Stimulated activated CD4-positive, alpha-beta T cell treated with anti-CD3 and anti-CD28 coated beads, Interleukin-15, amount 100 ng/mL, for 1 hour (primary cell): ENCODE measurements at places on chromosomes 2 and 18.

GRCh38 chr2:223459328-223459939, 142.7 kb downstream of the SCG2 start:
- no peak for DNase-seq

DNA sequence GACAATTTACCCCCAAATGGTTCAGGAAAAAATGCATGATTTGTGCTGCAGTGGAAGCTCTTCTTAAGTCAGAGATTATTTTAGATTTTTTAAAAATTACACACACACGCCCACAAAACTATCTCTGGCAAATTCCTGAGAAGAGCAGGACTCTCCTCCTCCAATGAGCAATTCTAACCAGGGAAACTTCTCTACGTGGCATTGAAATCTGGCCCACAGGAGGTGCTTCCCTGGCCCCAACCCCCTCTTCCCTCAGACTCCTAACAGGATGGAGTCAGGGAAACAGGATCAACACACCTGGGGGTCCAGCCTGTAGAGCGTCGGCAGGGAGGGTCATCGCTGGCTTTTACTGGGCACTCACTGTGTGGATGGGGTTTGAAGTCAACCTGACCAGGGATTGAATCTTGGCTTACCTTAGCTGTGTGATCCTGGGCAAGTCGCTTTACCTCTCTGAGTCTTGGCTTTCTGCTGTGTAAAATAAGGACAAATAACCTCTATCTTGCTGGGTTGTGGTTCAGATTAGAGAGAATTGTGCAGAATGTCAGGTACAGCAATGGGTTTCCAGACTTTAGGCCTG, 65.4 kb upstream of the ASAP2 start:
- DNase-seq, result no peak

- no peak for DNase-seq
These were observed 136.5 kb downstream of the DSEL start for GRCh38 chr18:67379981-67380380.

DNA sequence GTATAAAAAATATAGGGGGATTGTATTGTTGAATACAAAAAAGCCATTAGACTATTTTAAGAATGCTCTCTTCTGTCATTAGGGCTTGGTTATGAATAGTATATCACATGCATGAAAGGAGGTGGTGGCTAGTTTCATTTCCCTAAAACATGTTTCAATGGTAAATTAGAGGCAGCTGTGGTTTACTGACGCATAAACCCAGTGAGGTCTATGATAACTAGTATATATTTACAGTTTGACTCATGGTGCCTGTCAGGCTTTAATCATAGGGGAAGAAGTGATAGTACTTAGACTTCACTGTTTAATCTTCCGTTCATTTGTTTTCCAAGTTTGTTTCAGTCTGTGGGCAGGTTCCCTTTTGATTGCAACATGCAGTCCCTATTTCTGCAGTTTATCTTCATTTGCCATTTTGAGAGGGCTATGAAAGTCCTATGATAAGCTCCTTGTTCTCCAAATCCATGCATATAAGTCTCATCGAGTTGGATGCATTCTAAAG, 55.1 kb upstream of the MAP4K3 start:
- DNase-seq, result no peak

GRCh38 chr2:208319391-208319790, 53.3 kb downstream of the PIKFYVE start:
- DNase-seq, result no peak

- DNase-seq, result no peak
These were observed 115.7 kb downstream of the ACKR3 start for GRCh38 chr2:236685361-236685760.

- DNase-seq, result no peak
These were observed 74.9 kb downstream of the ATP8B1 start for GRCh38 chr18:57727952-57728807.

GRCh38 chr2:3459185-3460015, 59.9 kb downstream of the ADI1 start:
- DNase-seq, result no peak

DNA sequence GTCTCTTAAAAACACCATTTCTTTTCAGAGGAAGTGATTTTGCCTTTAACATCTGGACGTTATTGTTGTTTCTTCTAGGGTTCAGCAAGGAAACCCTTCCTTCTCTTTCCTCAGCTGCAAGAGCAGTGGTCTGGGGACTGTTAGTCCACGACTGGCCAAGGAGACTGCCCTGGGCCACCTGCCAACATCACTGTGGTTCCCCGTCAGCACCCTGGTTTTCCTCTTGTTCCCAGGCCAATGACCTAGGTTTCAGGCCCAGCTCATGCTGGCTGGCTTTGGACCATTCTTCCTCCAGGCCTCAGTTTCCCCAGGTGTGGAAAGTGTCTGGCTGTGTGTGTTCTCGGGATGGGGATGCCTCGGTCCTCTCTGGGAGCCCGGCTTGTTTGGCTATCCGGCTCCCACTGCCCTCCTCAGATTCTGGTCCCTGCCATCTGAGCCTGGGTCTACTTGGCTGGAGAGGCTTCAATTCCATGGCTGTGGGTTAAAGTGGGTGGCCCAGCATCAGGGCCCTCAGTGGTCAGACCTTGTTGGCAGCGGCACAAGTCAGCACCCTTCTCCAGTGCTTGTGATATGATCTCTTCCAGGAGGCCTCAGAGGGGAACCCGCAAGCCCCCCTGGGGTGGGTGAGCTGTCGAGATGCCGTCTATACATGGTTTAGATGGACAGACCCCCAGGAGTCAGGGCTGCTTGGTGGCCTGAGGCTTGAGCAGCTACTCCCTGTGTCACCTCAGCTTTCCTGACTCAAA, 234.3 kb upstream of the HS6ST1 start:
- DNase-seq, result no peak

- DNase-seq, result no peak
These were observed 16.0 kb upstream of the ZNF532 start for GRCh38 chr18:58848685-58849084.

DNA sequence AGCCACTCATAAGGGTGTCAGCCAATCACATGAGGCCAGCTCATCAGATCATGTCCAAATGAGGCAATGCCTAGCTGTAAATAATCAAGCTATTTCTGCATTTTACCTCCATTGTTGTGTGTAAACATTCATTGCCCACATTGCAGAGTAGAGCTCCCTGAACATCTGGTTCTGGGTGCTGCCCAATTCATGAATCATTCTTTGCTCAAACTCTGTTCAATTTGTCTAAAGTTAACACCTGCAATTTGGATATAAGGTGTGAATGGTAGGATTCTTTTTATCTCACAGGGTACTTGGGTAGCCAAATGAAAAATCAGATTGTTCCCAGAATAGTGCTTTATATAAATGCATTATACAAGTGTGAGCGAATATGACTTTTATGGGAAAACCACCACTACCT, 345.5 kb upstream of the NT5C1B start:
- no peak for DNase-seq

DNA sequence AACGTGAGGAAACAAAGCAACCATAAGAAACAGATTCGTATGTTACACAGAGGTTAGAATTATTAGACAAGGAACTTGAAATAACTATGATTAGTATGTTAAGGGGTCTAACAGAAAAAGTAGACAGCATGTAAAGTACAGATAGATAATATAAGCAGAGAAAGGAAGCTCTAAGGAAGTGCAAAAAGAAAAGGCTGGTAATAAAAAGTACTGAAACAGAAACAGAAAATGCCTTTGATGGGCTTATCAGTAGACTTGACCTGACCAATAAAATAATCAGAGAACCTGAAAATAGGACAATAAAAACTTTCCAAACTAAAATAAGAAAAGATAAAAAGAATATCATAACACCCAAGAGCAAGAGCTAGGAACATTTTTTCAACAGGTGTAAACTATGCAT, 225.8 kb downstream of the RND3 start:
- no peak for DNase-seq

GRCh38 chr2:30655211-30655610, 152.0 kb downstream of the CAPN13 start:
- DNase-seq, result no peak

- DNase-seq, result no peak
These were observed 329.6 kb upstream of the MAP2 start for GRCh38 chr2:209094221-209094620.

DNA sequence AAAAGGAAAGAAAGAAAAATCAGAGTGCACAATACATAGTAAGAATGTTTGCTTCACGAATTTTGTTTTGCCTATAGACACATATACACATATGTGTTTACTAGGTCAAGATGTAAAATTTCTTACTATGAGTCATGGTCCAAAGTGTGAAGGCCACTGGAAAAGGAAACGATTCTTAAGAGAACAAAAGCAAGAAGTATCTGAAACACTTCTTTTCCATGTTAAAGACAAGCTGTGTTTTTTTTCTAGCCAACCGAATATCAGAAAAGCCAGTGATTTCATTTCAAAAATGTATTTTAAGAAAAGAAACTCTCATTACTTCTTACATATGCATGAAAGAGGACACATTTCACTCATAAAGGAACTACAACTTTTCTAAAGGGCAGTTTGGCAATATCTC, 24.9 kb downstream of the PECR start:
- no peak for DNase-seq

- DNase-seq, result no peak
These were observed 24.6 kb downstream of the DNAJC10 start for GRCh38 chr2:182740701-182741100.

- DNase-seq, result no peak
These were observed 62.4 kb downstream of the DDX1 start for GRCh38 chr2:15653806-15654726.

GRCh38 chr18:79954791-79955190, 3.3 kb upstream of the SLC66A2 start:
- no peak for DNase-seq

DNA sequence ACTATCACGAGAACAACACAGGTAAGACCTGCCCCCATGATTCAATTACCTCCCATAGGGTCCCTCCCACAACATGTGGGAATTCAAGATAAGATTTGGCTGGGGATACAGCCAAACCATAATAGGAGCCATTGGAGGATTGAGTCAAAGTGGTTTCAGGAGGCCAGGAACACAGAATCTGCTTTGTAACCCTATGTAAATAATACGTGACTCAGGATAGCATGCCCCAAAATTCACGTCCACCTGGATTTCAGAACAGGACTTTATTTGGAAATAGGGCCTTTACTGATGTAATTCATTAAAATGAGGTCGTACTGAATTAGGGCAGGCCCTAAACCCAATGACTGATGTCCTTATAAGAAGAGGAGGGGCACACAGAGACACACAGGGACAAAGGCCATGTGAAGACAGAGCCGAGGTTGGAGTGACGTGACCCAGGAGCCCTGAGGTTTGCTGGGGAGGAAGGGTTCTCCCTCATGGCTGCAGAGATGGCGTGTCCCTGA, 16.0 kb upstream of the CNDP2 start:
- no peak for DNase-seq

DNA sequence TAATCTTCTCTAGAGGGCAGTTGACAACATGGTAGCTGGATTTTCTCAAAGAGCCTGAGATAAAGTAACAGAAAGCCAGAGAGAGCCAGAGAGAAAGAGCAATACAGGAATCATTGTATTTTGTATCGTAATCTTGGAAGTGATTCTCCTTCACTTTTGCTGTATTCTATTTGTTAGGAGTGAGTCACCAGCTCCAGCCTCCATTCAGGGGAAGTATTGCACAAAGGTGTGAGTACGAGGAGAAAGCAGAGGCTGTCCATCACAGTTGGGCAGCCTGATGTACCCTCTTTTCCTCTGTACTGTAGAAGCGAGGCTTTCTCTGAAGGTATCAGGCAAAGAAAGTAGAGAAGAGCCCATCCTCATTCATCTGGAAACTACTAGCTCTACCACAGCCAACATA, 176.8 kb downstream of the KCNS3 start:
- DNase-seq, result no peak

DNA sequence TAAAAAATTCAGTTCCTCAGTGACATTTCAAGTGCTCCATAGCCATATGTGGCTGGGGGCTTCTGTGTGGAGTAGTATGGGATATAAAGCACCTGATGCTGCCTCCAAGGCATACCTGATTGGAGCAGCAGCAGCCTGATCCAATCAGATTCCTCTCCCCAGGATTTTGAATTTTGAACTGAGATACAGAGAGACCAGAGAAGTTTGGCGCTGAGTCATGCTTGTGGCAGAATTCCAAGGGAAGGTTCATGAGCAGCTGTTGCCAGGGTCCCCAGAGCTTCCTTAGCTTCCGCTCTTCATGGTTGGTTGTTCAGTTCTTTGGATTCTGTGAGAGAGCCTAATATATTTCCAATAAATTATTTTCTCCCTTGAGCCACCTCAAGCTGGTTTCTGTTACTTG, 29.0 kb upstream of the CFAP36 start:
- no peak for DNase-seq

GRCh38 chr18:11293794-11294193, 144.4 kb upstream of the PIEZO2 start:
- DNase-seq, result no peak

DNA sequence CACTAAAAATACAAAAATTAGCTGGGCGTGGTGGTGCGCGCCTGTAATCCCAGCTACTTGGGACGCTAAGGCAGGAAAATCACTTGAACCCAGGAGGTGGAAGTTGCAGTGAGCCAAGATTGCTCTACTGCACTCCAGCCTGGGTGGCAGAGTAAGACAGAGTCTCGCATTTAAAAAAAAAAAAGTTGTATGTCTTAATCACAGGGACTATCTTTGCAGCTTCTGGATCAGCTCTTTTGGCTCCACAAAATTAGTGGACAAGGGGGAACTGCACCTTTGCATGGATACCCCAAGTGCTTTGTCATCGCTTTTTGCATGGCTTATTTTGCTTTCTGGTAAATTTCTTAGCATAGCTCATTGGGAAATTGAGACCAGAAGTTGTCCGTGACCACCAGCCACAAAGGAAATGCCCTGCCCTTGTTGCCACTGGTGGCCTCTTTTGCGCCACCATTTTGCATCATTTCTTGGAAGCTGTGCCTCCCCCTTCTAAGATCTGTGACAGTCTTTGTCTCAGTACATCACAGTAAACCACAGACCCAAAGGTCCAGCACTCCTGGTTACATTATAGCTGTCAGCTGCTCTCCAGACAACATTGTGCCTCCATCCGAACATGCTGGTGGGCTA, 43.9 kb upstream of the PCBP1 start:
- DNase-seq, result no peak

DNA sequence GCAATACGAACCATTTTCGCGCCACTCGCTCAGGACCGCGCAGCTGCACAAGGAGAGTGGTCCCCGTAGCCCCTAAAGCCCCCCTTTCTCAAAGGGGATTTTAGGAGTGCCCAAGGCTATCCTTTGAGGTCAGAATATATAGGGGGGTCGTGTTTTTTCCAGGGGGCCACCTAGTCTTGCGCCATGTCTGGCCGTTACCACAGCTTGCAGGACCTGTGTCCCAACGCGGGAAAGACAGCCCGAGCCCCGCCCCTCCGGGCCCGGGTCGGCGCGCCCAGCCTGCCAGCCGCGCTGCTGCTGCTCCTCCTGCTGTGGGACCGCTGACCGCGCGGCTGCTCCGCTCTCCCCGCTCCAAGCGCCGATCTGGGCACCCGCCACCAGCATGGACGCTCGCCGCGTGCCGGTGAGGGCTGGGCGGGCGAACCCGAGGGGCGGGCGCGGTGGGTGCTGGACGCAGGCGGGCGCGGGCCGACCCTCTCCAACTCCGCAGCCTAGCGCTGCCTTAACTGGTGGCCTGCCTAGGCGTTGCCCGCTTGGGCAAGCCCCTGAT, at the start of gene CDCA7:
Gene CDCA7, plus strand, starts transcription at position 291 of the 550 bp plus-strand sequence. Its CDS starts 92 bp downstream, at position 383.
- DNase-seq, result peak; percentile 46
